ENCODE measurements at places on chromosomes 1 and 21.
A peak's percentile ranks its signal among the peaks of the same experiment; 100 is the strongest.

- DNase-seq, result no peak
These were observed 426.8 kb downstream of the ADGRL2 start for GRCh38 chr1:82227306-82228095.

DNA sequence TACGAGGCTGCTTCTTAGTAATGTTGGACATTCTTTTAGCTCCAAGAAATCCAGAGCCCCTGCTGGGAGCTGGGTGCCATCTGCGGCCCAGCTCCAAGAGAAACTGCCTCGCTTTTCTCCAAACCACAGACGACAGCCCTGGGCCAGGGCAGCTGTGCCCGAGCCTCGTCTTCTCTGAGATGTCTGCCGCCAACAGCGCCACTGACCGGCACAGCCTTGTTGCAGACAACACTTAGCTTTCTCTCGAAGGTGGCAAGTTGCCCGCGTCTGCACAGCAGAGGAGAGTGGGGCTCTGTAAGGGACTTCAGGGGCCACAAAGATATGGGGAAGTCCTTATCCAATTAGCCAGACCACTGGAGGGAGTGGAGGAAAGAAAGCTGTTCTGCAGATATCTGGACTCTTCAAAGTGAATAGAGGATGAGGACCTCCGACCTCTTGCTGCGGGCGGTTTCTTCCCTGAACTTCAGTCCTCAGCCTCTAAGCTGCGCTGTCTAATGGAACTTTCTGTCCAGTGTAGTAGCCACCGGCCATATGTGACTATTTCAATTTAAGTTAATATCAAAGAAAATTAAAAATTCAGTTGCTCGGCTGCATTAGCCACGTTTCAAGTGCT, 63.9 kb upstream of the DISP3 start:
- DNase-seq, result no peak

DNA sequence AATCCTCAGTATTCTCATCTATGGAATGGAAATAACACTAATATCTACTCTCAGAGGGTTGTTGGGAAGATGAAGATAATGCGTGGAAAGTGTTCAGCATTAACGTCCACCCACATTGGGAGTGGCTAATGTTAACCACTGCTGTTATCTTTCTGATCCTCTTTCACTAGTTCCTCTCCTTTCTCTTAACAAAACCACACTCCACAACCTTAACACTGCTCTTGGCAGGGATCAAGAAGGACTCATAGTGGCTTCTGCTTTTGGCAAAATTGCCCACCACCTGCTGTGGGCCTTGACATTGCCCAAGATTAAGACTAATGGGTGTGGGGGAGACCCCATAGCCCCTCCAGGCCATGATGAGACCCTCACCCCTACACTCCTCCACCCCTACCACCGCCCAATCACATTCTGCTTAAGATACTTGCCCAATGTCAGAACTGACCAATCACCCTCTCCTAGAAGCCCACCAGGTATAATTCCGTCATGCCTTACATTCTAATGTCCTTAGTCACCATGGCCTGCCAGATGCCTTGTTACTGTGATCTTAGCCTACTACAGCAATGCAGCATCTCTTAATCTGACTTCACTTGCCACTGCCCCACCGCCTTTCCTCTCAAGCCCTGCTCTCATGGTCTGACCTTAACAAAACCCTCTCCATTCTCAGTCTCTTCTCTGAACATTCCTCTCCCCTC, 27.1 kb downstream of the DHCR24 start:
- DNase-seq, result no peak

GRCh38 chr1:183019139-183019740, 4.0 kb upstream of the LAMC1 start:
- DNase-seq, result no peak

GRCh38 chr1:107529511-107530149, 388.8 kb downstream of the NTNG1 start:
- DNase-seq, result peak; percentile 80

GRCh38 chr1:61781151-61781550, 38.9 kb downstream of the PATJ start:
- DNase-seq, result no peak

DNA sequence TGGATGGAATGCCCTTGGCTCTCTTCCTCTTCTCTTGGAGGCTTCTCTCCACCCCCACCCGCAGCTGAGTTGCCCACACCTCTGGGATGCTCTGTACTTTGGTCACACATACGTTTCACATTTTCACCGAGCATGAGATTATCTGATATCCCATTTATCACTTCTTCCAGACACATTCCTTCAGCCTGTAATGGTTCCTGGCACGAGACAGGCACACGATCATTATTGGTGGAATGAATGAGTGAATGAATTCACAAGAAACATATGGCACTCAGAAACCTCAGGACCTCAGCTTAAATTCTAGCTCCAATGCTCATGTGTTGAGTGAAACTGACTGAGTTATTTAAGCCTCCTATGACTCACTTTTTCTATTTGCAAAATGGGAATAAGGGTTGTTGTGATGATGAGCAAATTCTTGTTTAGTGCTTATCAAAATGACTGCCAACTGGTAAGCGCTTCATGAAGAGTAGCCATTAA, 242.7 kb upstream of the JUN start:
- no peak for DNase-seq

- no peak for DNase-seq
These were observed 178.8 kb downstream of the ETS2 start for GRCh38 chr21:38984568-38984967.

GRCh38 chr1:169538998-169539871, 47.0 kb downstream of the F5 start:
- DNase-seq, result no peak

GRCh38 chr1:156279837-156280236, 2.8 kb downstream of the SMG5 start:
- no peak for DNase-seq

GRCh38 chr1:119744598-119744942, 24.1 kb downstream of the HMGCS2 start:
- DNase-seq, result no peak

Data from NCI-H1105 treated with DMSO at 0.1 percent for 48 hours (cell line).